Activated naive CD4-positive, alpha-beta T cell treated with anti-CD3 and anti-CD28 coated beads for 36 hours (primary cell): ENCODE measurements at places on chromosomes 2 and 18. TPM values are rescaled to one million over a fixed set of nuclear protein-coding genes. Genes with fewer than 3 reads are reported as not detected.

GRCh38 chr2:224904381-224904780, 137.9 kb downstream of the DOCK10 start:
- H3K27me3 ChIP-seq, result no peaks in the 10 kb centered on the region
- H3K4me1 ChIP-seq, result peaks cover 54% of the 10 kb centered on the region
- peaks cover 38% of the 10 kb centered on the region for H3K36me3 ChIP-seq
- H3K27ac ChIP-seq, result no peak overlapping the region

- H3K27ac ChIP-seq, result no peak overlapping the region
- H3K36me3 ChIP-seq, result no peaks in the 10 kb centered on the region
- H3K27me3 ChIP-seq, result no peaks in the 10 kb centered on the region
- no peaks in the 10 kb centered on the region for H3K4me1 ChIP-seq
- H3K4me3 ChIP-seq, result no peak overlapping the region
- DNase-seq, result no peak
Measured at GRCh38 chr18:7669361-7669760, 102.2 kb downstream of the PTPRM start.

C18orf54 gene
- total RNA-seq, result 10.2 TPM

CIB4 gene
- total RNA-seq, result not detected

- H3K36me3 ChIP-seq, result no peaks in the 10 kb centered on the region
- H3K4me1 ChIP-seq, result no peaks in the 10 kb centered on the region
- no peak overlapping the region for H3K4me3 ChIP-seq
- H3K27ac ChIP-seq, result no peak overlapping the region
- H3K27me3 ChIP-seq, result no peaks in the 10 kb centered on the region
- DNase-seq, result no peak
Measured at GRCh38 chr2:162989507-162989906, 150.9 kb upstream of the KCNH7 start.

DNA sequence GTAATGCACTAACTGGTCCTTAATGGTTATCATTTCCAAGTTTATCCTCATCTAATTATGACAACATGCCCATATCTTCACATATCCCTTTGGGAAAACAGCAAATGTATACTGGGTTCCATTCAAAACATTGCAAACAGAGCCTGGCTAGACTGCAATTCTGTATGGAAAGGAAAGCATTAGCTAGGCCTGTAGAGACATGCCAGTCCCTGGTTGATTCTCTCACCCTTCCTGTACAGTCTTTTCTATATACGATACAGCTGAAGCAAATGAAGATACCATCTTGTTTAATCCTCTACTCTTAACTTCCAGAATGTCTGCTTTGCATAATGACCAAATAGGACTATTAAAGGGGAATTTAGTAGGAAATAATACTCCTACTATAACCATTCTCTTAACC, 294.4 kb upstream of the MC4R start:
- no peak overlapping the region for H3K27ac ChIP-seq
- H3K4me1 ChIP-seq, result no peaks in the 10 kb centered on the region
- H3K4me3 ChIP-seq, result no peak overlapping the region
- no peak for DNase-seq
- H3K36me3 ChIP-seq, result no peaks in the 10 kb centered on the region

GRCh38 chr2:235626658-235627057, 132.8 kb downstream of the AGAP1 start:
- no peak overlapping the region for H3K4me3 ChIP-seq
- H3K27me3 ChIP-seq, result no peaks in the 10 kb centered on the region
- H3K4me1 ChIP-seq, result no peaks in the 10 kb centered on the region
- no peaks in the 10 kb centered on the region for H3K36me3 ChIP-seq

- H3K4me1 ChIP-seq, result no peaks in the 10 kb centered on the region
- no peak for DNase-seq
Measured at GRCh38 chr2:10777842-10778723, 34.5 kb downstream of the PDIA6 start.

- H3K4me1 ChIP-seq, result peaks cover 22% of the 10 kb centered on the region
- H3K36me3 ChIP-seq, result peaks cover 5% of the 10 kb centered on the region
- no peak overlapping the region for H3K4me3 ChIP-seq
- peaks cover 2% of the 10 kb centered on the region for H3K27me3 ChIP-seq
- DNase-seq, result no peak
- no peak overlapping the region for H3K27ac ChIP-seq
Measured at GRCh38 chr2:11863103-11863502, 116.7 kb downstream of the LPIN1 start.

B3GNT2 gene
- total RNA-seq, result 33.0 TPM

- DNase-seq, result no peak
- no peaks in the 10 kb centered on the region for H3K36me3 ChIP-seq
- no peaks in the 10 kb centered on the region for H3K4me1 ChIP-seq
- H3K4me3 ChIP-seq, result no peak within 1 kb of the TSS
Measured at GRCh38 chr2:29074411-29074810, at the start of gene PCARE. TSS of gene PCARE (minus strand) at chr2:29074523. CDS start at chr2:29074261, 262 bp downstream.

- H3K4me3 ChIP-seq, result no peak overlapping the region
- no peaks in the 10 kb centered on the region for H3K36me3 ChIP-seq
- no peak overlapping the region for H3K27ac ChIP-seq
- no peak for DNase-seq
Measured at GRCh38 chr2:26681656-26682055, 10.9 kb upstream of the KCNK3 start.
